ENCODE measurements at places on chromosomes 13 and 19.
A peak's percentile ranks its signal among the peaks of the same experiment; 100 is the strongest.

DNA sequence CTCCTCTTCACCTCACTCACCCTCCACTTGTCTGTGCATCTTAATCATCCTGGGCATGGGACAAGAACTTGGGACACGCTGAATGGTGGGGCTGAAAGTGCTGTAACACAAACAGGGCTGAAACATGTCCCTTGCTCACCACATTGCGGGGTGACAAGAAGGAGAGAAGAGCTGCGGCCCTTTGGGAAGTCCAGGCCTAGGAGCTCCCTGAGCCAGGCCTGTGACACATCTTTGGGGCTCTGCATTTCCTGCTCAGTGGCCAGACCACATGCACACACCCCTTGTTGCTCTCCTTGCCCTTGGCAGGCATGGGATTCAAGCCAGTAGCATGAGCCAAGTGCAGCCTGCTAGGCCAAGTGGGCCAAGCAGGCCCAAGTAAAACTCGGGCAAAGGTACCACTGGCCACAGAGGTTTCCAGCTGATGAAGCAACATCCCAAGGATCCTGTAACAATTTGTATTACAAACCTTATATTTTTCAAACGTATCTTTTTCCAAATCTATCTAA is 1384.3 kb upstream of the PCDH20 start:
- DNase-seq, result no peak

DNA sequence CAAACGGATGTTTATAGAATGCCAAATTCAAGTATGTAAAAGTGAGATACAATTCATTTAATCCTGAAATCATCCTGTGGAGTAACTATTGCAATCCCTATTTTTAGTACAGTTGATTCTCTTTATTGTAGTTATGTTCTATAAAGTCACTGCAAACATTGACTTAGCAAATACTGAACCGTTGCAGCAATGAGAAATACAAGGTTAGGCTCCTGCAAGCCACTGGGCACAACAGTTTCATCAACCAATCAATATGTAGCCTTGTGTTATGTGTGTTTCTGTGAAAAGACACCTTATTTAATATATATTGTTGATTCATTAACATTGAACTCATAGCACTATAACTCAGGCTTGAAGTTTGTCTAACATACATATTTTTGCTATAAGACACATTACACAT is 174.4 kb downstream of the DCT start:
- no peak for DNase-seq

GRCh38 chr19:19530423-19530804 is 1.7 kb downstream of the YJEFN3 start:
- DNase-seq, result no peak

DNA sequence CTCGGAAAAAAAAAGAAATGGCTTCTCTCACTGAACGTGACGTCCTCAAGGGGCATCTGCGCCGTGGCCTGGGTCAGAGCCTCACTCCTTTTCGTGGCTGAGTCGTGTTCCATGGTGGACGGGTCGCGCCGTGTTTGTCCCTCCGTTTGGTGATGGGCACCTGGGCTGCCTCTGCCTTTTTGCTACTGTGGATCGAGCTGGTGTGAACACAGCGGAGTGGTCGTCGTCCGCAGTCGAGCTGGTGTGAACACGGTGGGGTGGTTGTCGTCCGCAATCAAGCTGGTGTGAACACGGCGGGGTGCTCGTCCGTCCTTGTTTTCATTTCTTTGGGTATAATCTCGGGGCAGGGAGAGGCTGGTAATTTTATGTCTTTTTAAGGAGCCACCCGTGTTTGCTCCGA is 11.6 kb downstream of the HCN2 start:
- DNase-seq, result no peak

GRCh38 chr19:18041054-18041453 is 33.1 kb downstream of the ARRDC2 start:
- DNase-seq, result no peak

DNA sequence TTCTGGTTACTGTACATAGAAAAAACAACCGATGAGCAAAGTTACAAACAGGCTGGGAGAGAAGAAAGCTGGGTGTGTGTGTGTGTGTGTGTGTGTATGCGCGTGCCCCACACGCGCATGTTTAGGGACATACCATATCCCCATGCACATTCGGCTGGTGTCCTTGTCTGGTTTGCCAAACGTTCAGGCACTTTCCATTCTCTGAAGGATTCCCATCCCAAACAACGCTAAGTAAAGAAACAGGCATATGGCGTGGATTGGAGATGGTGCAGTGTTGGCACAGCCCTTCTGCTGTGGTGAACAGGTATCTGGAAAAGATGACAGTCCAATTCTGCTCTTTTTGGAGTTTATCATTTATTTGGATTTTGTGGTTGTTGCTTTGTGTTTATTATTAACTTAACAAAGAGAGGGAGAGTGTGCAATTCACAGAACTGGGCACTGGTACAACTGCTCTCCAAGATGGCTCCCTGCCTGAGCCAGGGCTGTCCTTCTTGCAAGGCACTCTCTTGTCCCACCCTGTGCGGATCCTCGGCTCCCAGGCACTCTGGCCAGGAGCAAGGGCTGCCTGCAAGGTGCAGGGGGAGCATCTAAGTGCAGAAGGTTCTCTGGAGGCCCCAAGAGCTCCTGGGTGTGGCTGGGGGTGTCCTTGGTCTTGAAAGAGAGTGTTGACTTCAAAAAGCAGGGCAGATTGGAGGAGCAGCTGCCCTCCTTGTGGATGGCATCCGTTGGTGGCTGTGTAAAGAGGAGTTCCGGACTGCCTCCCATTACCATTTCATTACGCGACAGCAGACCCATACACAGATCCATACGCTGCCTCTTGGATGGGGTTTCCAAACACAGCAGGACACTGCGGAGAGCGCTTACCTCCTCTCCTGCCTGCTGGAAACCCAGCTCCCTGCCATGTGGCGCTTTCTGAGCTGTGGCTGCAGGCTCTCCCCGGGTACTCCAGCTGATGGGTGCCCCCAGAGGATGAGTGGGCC is 263.1 kb downstream of the ZNF536 start:
- DNase-seq, result no peak

- no peak for DNase-seq
These were observed 20.0 kb upstream of the GPR18 start for GRCh38 chr13:99278200-99278599.

DNA sequence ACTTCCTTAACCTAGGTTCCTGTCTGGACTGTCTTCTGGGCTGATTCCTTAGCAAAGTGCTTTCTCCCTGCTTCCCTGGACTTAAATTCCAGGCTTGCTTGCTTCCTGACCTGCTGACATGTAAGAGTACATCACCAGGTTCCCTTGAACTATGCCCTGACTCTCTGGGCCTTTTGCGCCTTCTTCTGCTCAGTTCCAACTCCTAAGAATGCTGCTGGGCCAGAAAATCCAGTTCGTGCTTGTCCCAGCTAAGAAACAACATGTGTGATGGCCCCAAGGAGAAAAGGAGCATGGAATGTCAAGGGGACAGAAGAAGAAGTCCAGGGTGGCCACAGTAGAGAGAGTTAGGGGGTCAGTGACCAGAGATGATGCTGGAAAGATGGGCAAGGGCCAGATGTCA is 42.6 kb upstream of the MBNL2 start:
- DNase-seq, result no peak

- no peak for DNase-seq
These were observed 101.4 kb downstream of the STK24 start for GRCh38 chr13:98475522-98475921.

DNA sequence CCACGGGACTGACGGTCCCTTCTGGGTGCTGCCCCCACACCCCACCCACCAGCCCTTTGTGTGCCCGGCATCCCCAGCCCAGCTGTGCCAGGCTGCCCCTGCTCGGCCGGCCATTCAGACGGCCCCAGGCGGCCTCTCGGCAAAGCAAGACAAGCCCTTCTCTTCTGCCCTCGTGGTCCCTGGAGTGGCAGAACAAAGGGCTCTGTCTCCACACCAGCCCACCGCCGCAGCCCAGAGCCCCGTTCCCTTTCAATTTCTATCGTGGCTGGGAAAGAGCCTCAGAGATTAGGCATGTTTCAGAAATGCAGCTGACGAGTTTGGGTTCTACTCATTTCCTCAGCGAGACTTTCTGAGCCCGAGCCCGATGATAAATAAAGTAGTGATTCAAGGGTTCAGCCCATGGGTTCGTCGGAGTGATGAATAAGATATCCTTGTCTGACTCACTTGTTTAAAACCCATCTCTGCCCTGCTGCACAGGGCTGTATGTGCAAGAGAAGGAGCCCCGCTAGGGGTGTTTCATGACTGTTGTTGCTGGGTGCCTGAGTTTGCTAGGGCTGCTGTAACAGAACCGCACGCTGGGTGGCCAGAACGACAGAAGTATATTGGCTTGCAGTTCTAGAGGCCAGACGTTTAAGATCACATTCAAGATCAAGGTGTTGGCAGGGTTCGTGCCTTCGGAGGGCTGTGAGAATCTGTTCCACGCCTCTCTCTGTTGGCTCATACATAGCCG is 4.3 kb downstream of the MYO9B start:
- DNase-seq, result peak; percentile 43

- DNase-seq, result no peak
These were observed 20.0 kb downstream of the KLF12 start for GRCh38 chr13:74114202-74114601.

DNA sequence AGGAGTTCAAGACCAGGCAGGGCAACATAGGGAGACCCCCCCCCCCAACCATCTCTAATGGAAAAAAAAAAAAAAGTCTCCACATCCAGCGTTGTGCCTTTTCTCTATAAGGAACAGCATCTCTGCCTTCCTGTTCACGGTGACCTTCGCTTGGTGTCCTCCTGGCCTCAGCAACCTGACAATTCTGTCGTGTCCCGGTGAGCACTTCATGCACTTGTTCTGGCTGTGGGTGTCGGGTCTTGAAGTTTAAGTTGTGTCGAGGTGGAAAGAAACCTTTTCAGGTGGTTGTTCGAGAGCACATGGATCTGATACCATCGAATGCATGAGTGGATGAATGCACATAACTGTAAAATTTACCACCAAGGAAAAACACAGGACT is 594 bp downstream of the ZNF559 start:
- no peak for DNase-seq

- DNase-seq, result no peak
These were observed 76.6 kb upstream of the KLF12 start for GRCh38 chr13:74210693-74211393.

- DNase-seq, result no peak
These were observed 237.8 kb downstream of the TUBA3C start for GRCh38 chr13:18943721-18944391.

- DNase-seq, result no peak
These were observed 244.8 kb downstream of the PCDH20 start for GRCh38 chr13:61170856-61171255.

- DNase-seq, result no peak
These were observed 49.4 kb upstream of the INTS6 start for GRCh38 chr13:51502153-51502651.

DNA sequence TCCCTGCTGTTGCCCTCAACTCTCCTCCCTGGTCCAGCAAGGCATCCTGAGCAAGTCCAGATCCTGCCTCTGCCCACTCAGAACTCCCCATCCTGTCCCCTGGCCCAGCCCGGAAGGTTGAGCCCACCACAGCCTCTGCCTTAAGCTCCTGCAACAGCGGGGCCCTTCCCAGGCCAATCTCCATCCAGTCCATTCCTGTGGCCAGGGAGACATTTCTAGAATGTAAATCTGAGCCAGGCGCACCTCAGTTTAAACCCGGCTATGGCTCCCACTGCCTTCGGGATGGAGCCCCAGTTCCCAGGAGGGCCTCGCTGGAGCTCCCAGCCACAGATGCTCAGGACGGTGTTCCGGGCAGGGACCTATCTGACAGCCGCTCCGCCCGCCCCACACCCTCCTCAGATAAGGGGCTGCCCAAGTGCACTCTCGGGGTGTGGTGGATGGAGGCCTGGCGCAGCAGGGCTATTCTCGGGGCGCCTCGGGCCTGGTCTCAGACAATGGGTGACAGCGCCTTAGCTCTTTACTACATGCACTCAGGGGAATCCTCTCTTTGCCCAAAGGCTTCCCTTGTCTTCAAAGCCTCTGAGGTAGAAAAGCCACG is 5.3 kb downstream of the TRAPPC6A start:
- DNase-seq, result no peak
